ENCODE measurements at places on chromosomes 1 and 21.

DNA sequence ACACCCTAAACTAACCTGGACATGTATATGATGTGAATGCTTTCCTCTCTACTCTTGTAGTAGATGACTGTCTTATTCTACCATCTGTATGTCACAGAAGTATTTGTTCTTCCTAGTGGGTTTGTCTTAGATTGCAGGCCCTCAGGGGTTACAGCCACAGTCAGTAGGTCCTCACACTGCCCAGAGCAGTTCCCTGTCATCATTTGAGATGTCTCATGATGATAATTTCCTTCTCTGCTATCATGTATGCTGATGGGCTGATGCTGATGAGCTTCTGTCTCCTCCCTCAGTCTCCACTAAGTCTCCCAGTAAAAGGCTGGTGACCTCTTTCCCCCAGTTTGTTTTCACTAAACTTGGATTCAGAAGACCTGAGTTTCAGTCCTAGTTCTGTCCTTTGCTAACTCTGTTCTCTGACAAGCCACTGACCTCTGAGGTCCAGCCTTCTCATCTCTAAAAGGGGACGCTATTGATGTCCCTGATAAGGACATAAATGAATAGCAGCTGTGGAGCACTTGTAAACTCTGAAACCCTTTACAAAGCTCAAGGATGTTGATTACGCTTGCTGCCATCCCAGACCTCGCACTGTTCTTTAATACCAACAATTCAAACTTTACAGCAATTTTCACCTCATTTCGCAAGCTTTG is 3.1 kb upstream of the ETV3 start:
- DNase-seq: no peak

DNA sequence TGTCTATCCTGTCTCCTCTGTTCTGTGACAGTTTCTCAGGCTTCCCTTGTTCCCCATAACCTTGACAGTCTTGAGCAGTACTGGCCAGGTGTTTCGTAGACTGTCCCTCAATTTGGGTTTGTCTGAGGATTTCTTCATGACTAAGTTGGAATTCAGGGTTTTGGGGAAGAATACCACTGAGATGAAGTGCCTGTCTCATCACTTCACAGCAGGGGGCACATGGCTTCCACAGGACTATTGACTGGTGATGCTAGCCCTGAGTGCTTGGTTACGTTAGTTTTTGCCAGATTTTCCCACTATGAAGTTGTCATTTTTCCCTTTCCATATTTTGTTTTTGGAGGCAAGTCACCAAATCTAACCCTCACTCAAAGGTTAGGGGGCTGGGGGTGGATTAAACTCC is 45.7 kb downstream of the CDCP2 start:
- no peak for DNase-seq

- DNase-seq: no peak
These were observed 14.5 kb downstream of the KDF1 start for GRCh38 chr1:26945728-26946127.

- DNase-seq: no peak
These were observed 26.3 kb downstream of the SYDE2 start for GRCh38 chr1:85174503-85174902.

- DNase-seq: no peak
These were observed 1.6 kb downstream of the HES2 start for GRCh38 chr1:6417961-6418667.

GRCh38 chr21:34526618-34527290 is 14.7 kb upstream of the KCNE1 start:
- no peak for DNase-seq

DNA sequence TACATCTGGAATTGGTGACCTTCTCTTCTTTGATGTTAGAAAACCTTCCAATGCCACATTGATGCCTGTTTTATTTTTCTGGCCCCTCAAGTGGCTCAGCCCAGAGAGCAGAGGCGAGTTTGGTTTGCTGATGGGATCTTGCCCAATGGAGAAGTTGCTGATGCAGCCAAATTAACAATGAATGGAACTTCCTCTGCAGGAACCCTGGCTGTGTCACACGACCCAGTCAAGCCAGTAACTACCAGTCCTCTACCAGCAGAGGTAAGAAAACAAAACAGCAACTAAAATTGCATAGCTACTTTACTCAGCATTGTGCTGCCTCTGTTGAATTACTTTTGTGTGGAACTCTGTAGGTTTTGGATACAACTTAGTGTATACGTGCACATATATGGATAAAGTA is 97.6 kb downstream of the CC2D1B start:
- no peak for DNase-seq

DNA sequence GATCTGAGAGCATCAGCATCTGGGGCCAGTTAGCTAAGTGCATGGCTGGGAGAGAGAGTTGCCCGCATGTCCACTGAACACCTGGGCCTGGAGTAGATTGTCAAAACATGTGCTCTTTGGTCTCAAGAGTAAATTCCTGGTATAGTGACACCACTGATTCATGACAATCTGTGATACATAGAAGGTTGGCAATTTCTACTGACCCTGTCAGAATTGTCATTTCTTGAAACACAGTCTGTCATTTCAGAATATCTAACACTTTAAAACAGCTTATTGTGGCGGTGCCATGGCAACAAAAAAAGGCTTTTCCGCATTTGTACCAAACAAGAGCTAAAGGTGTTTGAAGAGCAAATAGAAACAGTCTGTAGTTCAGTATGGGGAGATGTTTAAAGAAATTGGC is 186.4 kb upstream of the FAM78B start:
- DNase-seq: no peak

GRCh38 chr1:79113836-79114235 is 107.3 kb upstream of the ADGRL4 start:
- no peak for DNase-seq

- DNase-seq: peak; percentile 67
These were observed 12.8 kb downstream of the OTUD7B start for GRCh38 chr1:149997585-149998262.

GRCh38 chr1:7117399-7118281 is 332.4 kb downstream of the CAMTA1 start:
- DNase-seq: no peak

- DNase-seq: no peak
These were observed 13.1 kb downstream of the RNF220 start for GRCh38 chr1:44418022-44418673.

GRCh38 chr1:27993241-27993640 is 33.5 kb downstream of the XKR8 start:
- peak; percentile 8 for DNase-seq

GRCh38 chr1:73604739-73605138 is 593.2 kb downstream of the LRRIQ3 start:
- no peak for DNase-seq

- DNase-seq: no peak
These were observed 287.3 kb upstream of the SGIP1 start for GRCh38 chr1:66246351-66247269.

Measured in CMK (cell line).